ENCODE measurements at places on chromosomes 1 and 21.

- DNase-seq: no peak
Observed at GRCh38 chr1:84688463-84689061, 1.7 kb downstream of the SSX2IP start.

GRCh38 chr1:3366126-3367051 lies 88.1 kb upstream of the ARHGEF16 start:
- DNase-seq: no peak

- peak; percentile 76 for DNase-seq
Observed at GRCh38 chr1:232627645-232628334, 2.1 kb downstream of the SIPA1L2 start.

GRCh38 chr1:114181356-114181755 lies 27.7 kb upstream of the SYT6 start:
- DNase-seq: no peak

DNA sequence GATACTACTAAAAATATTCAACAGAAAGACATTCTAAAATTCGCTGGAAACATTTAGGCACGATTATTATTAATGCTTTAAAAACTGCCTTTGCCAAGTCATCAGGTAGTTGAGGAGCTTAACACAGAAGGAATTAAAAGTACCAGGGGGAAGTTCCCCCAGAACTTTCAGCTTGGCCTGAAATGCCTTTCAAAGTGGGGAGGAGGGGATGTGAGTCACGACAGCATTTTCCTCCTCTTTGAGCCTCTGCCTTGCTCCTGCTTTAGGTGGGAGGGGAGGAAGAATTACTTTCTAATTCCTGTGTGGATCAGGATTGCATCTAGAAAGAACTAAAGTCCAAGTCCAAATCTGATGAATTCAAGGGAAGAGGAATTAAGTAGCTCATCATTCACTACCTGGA lies 183.7 kb downstream of the CLIC6 start:
- no peak for DNase-seq

DNA sequence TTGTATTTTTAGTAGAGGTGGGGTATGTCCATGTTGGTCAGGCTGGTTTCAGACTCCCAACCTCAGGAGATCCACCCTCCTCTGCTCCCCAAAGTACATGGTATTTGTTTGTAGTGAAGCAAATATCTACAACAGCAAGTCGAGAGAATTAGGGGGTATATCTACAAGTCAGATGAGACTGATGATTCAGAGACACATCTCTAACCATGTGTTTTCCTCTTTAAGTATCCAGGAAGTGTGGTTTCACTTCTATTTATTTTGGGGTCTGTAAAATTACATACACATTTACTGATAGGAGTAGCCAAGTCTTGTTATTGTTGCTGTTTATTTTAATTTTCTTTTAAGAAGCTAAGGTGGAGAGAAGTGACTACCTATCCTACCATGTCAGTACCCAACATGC lies 44.9 kb downstream of the SGIP1 start:
- DNase-seq: no peak

DNA sequence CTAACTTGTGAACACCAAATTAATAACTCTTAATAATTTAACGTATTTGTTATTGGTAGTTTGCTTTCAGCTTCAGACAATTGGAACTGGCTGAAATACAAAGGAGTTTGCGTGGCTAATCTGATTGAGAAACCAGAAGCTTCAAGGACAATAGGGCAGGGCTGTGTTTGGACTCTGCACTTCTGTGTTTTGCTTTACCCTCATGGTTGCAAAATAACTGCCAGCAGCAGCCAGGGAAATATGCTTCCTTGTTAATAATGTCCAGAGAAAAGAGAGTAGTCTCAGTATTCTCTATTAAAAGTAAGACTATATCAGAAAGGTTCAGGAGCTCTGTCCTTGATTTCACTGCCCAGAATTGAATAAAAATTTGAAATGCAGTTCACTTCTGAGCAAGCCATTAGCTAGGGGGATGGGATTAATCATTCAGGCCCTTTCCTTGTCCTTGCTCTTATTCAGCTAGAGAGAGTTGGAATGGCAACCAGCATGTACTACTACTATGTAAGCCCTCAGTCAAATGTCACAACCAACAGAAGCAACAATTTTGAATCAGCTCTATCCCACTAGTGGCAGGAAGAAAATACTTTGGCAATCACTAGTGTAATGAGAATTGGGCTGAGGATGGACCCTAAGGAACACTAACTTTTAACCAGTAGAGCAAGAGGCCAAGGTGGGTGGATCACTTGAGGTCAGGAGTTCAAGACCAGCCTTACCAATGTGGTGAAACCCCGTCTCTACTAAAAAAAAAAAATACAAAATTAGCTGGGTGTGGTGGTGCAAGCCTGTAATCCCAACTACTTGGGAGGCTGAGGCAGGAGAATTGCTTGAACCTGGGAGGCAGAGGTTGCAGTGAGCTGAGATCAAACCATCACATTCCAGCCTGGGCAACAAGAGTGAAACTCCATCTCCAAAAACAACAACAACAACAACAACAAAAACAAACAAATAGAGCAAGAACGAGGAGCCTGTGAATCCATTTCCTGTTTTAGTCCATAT lies 76.8 kb downstream of the POU2F1 start:
- DNase-seq: no peak

DNA sequence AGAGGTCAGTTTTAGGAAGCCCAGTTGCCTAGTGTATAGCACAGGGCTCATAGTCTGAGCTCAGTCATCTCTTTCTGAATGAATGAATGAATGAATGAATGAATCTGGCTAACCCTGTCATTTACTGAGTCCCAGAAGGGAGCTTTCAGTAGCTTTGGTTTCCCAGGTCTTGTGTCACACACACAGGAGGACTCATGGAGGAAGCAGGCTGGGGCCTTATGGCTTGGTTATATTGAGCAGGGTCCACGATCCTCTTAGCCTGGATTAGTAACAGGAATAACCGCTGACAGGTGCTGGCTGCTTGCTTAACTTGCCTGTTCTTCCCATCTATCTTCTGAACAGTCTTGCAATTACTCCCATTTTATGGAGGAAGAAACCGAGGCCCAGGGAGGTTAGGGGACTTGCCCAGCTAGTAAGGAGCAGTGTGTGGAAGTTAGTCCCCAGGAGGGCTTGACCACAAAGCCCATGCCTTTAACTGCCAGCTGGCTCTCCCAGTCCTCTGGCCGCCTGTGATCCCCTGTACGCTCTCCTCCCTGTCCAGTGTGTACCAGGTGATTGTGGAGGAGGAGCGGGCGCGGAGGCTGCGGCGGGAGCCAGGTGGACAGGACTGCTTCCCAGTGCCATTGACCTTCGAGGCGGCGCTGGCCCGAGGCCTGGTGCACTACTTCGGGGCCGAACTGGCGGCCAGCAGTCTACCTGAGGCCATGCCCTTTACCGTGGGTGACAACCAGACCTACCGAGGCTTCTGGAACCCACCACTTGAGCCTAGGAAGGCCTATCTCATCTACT lies 46.0 kb downstream of the PTPRU start:
- DNase-seq: no peak

GRCh38 chr21:29298348-29299045 lies at the start of gene BACH1:
Gene BACH1, plus strand, starts transcription at chr21:29298922. Its CDS starts 22,359 bp downstream, at chr21:29321281.
- DNase-seq: peak; percentile 81

DNA sequence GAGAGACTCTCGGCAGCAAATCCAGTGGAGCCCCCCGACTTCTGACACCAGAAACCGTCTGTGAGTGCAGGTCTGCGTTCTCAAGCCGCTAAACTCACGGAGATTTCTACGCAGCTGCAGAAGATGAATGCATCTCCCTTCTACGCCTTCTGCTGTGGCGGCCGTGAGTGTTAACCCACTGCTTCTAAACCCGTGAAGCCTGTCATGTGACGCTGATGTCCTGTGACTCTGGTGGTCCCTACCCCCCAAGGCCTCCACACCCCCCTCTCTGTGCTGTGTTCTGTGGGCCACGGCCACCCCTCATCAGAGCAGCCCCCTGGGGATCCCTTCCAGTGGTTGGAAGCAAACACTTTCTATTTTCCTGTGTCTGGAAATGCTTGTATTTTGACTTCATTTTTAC lies 33.9 kb upstream of the COL18A1 start:
- no peak for DNase-seq

- no peak for DNase-seq
Observed at GRCh38 chr1:3625151-3625907, 514 bp downstream of the TPRG1L start.

GRCh38 chr1:198082576-198082975 lies 74.2 kb upstream of the NEK7 start:
- no peak for DNase-seq

- DNase-seq: no peak
Observed at GRCh38 chr1:118558933-118559332, 373.9 kb upstream of the SPAG17 start.

DNA sequence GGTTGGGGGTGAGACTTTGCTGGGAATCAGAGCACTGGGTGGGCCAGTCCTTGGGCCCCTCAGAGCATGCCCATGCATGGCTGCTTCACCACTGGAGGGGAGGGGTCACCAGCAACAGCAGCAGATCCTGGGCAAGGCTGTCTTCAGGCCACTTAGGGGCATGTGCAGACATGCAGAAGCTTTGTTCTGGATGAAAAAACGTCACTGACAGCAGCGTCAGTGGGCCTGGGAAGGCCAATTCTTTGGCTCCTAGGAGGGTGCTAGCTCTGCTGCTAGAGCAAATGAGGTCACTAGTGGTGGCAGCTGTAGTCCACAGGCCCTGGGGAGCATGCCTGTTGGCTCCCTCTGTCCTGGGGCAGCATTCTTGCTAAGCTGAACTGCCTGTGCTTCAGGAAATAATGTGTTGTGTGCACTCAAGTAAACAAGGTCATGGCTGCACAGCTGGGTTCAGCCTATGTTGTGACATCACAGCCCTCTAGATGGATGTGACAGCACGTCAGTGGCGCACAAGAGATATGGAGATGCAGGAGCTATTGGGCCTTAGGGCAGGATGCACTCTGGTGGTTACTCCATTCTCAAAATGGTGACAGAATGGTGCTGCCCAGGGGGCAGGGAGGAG lies 27.0 kb downstream of the ZC3H11B start:
- DNase-seq: no peak

- DNase-seq: no peak
Observed at GRCh38 chr1:162412002-162412401, at the start of gene SH2D1B. Gene SH2D1B, minus strand, starts transcription at chr1:162412136. Its CDS starts 120 bp downstream, at chr1:162412016.

DNA sequence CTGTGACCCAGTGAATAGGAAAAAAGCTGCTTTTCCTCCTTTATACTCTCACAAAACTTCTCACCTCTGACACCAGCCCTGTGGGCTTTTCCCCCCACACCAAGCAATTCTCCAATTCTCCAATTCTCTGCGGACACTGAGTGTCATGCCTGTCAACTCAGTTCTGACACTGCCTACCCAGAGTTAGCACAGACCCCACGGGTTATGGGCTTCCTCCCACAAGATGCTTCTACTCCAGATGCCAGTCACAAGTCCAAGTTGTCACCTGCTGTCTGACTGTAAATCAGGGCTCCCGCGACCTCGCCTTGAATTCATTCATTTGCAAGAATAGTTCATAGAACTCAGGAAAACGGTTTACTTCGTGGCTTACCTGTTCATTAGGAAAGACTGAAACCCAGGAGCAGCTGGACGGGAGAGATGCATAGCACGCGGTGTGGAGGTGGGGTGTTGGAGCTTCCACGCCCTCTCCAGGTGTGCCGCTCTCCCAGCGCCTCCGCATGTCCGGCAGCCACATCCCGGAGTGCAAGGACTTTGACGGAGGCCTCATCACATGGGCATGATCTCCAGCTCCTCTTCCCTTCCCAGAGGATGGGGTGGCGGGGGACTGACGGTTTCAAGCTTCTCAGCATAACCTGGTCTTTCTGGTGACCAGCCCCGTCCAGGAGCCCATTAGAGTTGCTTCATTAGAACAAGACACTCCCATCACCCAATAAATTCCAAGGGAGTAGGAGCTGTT lies 154.7 kb downstream of the PGBD5 start:
- no peak for DNase-seq

- no peak for DNase-seq
Observed at GRCh38 chr21:45998276-45998701, 16.7 kb downstream of the COL6A1 start.

GRCh38 chr1:59514061-59514909 lies 217.4 kb downstream of the FGGY start:
- DNase-seq: no peak

DNA sequence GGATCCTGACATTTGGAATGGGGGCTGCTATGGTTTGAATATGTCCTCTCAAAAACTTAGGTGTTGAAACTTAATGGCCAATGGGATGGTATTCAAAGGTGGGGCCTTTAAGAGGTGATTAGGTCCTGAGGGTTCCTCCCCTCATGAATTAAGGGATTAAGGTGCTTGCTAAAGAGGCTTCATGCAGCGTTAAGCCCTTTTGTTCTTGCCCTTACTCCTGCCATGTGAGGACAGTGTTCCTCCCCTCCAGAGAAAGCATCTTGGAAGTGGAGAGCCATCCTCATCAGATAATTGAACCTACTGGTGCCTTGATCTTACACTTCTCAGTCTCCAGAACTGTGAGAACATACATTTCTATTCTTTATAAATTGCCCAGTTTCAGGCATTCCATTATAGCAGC lies 146.6 kb downstream of the KCNJ6 start:
- DNase-seq: no peak

DNA sequence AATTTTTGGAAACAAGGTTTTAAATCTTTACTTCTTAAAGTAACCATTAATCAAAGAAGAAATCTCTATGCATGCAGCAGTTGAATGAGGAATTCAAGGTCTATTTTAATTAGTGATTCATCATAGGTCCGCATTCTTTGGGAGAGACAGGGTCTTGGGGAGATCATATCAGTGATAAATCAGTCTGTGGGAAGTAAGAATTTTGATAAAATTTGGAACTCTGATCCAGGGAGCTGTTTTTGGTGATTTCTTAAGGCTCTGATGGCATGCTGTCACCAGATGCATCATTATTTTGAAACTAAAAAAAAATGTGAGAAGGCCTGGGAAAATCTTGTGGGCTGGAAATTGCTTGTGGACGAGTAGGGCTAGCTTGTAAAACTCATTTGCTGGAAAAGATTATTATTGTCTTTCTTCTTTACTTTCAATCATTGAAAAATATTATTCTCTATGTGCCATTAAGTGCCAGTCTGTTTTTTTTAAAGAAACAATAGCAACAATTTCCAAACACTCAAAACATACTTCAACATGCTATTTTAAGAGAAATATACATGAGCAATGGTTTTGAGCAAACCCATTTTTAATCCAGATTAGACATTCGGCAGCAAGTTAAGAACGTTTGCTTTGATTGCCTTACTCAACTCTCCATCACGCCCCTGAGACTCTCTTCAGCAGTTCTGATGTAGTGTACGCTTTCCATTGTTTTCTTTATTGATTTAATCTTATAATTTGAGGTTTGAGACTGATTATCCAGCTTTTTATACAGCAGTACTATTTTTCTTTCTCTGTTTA lies 62.6 kb downstream of the ZBTB18 start:
- no peak for DNase-seq

- DNase-seq: no peak
Observed at GRCh38 chr21:46151261-46151988, 4.0 kb downstream of the FTCD start.

DNA sequence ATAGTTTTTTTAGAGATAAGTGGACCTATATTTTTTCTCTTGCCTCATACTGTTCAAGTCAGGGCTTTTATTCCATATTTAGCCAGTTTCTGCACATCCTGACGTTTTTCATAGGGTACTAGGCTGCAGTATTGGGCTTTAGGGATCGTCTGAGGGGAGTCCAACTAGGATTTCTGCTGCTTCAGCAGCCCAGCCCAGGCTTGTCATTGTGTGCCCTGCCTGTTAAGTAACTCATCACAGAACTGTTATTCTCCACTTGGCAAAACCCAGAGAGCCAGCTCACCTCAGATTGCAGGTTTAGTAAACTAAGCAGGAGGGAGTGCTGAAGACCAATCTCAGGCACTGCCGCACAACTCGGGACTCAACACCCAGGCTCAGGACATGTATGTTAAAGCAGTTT lies 2.8 kb downstream of the GALNT2 start:
- DNase-seq: no peak
